DND-41 (cell line): ENCODE measurements at places on chromosomes 7 and 10.

- H3K36me3 ChIP-seq: no peaks in the 10 kb centered on the region
- H3K4me1 ChIP-seq: no peaks in the 10 kb centered on the region
- DNase-seq: no peak
Measured at GRCh38 chr10:108250936-108251620, 1086.6 kb upstream of the SORCS1 start.

GRCh38 chr10:129628823-129629222, 161.8 kb downstream of the MGMT start:
- H3K4me1 ChIP-seq: no peaks in the 10 kb centered on the region
- DNase-seq: no peak
- no peaks in the 10 kb centered on the region for H3K27me3 ChIP-seq
- H3K27ac ChIP-seq: no peak overlapping the region

- H3K27me3 ChIP-seq: peaks cover 3% of the 10 kb centered on the region
- no peak overlapping the region for H3K4me3 ChIP-seq
- H3K36me3 ChIP-seq: no peaks in the 10 kb centered on the region
- H3K27ac ChIP-seq: no peak overlapping the region
- H3K4me1 ChIP-seq: peaks cover 12% of the 10 kb centered on the region
- no peak for DNase-seq
Measured at GRCh38 chr10:30491916-30492515, 58.0 kb downstream of the MAP3K8 start.

- DNase-seq: no peak
- no peak overlapping the region for H3K4me3 ChIP-seq
- no peaks in the 10 kb centered on the region for H3K27me3 ChIP-seq
- H3K36me3 ChIP-seq: no peaks in the 10 kb centered on the region
Measured at GRCh38 chr7:75948179-75948578, 33.2 kb downstream of the POR start.

DNA sequence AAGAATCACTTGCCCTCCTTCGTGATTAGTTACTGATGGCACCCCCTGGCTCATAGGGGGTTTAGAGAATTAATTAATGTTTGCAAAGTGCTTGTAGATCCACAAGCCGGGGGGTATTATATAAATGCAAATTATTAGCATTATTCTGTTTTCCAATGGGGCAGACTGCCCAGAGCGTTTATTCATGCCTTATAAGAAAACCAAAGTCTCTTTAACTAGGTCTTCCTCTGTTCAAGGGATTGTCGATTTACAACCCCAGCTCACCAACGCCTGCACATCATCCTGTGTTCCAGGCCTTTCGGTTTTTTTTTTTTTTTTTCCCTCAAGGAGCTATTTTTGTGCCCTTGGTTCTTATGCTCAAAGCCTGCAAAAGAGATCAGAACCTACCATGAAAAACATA, 630.7 kb downstream of the PARD3 start:
- no peak for DNase-seq
- H3K36me3 ChIP-seq: no peaks in the 10 kb centered on the region
- no peaks in the 10 kb centered on the region for H3K27me3 ChIP-seq
- no peak overlapping the region for H3K27ac ChIP-seq

DNA sequence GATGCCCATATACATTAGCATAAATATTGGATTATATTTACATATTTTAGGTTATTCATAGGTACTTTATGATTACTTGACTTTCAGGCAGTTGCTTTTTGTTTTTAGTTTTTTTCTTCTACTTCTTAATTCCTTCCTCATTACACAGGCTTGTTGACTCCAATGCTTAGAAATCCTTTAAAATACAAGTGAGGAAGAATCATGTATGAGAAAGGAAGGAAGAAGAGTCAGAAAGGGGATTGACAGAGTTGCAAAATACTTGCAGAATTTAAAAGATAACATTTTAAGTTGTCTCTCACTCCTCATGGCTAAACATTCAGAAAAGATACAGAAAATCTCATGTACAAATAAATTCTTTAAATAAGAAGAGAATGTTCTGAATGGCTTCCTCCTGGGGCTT, 61.9 kb downstream of the ATXN7L1 start:
- DNase-seq: no peak
- no peaks in the 10 kb centered on the region for H3K27me3 ChIP-seq
- H3K4me3 ChIP-seq: no peak overlapping the region
- no peaks in the 10 kb centered on the region for H3K4me1 ChIP-seq

GRCh38 chr7:66869660-66870450, 51.2 kb upstream of the TMEM248 start:
- H3K27ac ChIP-seq: no peak overlapping the region
- no peak overlapping the region for H3K4me3 ChIP-seq
- H3K27me3 ChIP-seq: no peaks in the 10 kb centered on the region
- H3K36me3 ChIP-seq: peaks cover 7% of the 10 kb centered on the region
- H3K4me1 ChIP-seq: no peaks in the 10 kb centered on the region

DNA sequence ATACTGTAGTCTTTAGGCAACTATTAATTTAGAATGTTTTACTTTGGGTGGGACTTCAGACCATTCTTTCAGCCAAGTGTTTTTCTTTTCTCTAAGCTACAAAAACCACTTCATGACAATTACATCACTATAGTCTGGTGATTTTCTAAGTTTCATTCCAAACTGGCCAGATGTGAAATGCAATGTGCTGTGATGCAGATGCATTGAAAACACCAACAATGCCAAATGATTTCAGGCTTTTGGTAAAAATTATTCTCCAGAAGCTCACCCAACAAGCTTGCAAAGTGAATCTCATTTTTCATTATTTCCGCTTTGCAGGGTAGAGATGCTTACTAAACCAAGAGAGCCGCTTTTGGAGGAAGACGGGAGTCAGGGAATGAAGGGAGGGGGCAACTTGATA, 118.4 kb upstream of the ANK3 start:
- DNase-seq: no peak
- no peaks in the 10 kb centered on the region for H3K36me3 ChIP-seq
- no peak overlapping the region for H3K27ac ChIP-seq
- no peak overlapping the region for H3K4me3 ChIP-seq

DNA sequence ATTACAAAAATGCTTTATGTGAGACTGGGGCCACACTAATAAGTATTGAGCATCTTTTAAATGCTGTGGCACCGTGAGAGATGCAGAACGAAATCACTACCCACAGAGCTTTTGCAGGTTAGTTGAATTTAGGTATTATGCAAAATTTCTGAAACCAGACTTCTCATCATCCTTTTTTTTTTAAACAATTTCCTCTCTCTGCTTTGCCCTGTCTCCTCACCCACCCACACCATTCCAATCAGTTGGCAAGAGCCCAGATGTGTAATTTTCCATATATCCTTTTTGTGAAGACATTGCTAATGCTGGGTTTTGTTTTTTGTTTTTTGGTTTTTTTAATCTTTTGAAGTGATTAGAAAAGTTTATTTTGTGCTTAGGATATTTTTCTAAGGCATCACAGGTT, 1.1 kb downstream of the YAE1 start:
- H3K4me3 ChIP-seq: peak overlapping the region; percentile 77; the same call in 1 of the 2 replicates
- peaks cover 22% of the 10 kb centered on the region for H3K4me1 ChIP-seq
- no peaks in the 10 kb centered on the region for H3K27me3 ChIP-seq
- H3K27ac ChIP-seq: 0 out of 2 replicates have a peak overlapping the region, but pooled peaks have one; percentile 88
- peaks cover 27% of the 10 kb centered on the region; the same call in 1 of the 2 replicates for H3K36me3 ChIP-seq
- no peak for DNase-seq

DNA sequence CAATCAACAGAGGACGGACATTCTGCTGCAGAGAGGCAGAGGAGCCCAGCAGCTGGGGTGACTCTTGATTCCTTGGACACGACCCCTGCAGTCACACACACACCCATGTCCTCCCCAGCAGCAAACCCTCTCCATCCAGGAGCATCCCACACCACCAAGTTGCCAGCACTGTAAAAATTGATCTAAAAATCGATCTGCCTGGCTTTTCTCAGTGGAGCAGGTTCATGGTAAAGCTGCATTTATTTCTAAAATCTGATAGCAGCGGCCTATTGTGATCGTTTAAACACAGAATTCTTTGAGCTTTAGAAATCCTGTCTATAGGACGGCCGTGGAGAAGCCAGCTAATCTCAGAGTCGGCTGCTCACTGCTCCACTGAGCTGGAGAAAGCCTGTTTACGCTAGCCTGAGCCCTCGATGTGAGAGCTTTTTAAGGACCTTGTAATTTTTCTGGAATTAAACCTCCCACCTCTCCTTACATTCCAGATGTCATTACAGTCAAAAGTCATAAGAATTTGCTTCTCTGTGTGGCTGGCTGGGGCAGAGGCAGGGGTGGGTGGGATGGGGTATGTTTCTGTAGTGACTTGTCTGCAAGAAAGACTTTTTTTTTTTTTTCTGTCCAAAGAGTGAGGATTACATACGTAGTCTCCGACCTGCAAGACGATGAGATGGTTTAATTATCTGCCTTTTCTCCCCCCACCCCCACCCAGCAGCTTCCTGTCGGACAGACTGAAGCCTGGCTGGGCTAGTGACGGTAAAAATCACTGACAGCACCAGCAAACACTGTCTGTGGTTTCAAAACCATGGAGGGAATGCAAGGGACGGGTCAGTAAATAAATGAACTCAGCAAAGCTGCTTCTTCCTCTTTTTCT, 31.6 kb downstream of the TRIM8 start:
- H3K36me3 ChIP-seq: no peaks in the 10 kb centered on the region
- DNase-seq: no peak
- peak overlapping the region; percentile 77 for H3K27ac ChIP-seq

GRCh38 chr7:22666732-22667131, 60.3 kb upstream of the IL6 start:
- H3K27me3 ChIP-seq: peaks cover 3% of the 10 kb centered on the region
- H3K36me3 ChIP-seq: no peaks in the 10 kb centered on the region
- no peak overlapping the region for H3K4me3 ChIP-seq
- no peak for DNase-seq
- H3K27ac ChIP-seq: no peak overlapping the region
- no peaks in the 10 kb centered on the region for H3K4me1 ChIP-seq

- H3K27me3 ChIP-seq: peaks cover 5% of the 10 kb centered on the region
- DNase-seq: no peak
- H3K4me3 ChIP-seq: no peak overlapping the region
- no peak overlapping the region for H3K27ac ChIP-seq
- no peaks in the 10 kb centered on the region for H3K36me3 ChIP-seq
- peaks cover 3% of the 10 kb centered on the region; the same call in 1 of the 2 replicates for H3K4me1 ChIP-seq
Measured at GRCh38 chr10:43293677-43294057, 26.8 kb upstream of the RASGEF1A start.
